Osteocyte (in vitro differentiated cells): ENCODE measurements at places on chromosomes 16 and 17. TPM values are rescaled to one million over a fixed set of nuclear protein-coding genes. Genes with fewer than 3 reads are reported as not detected.

Gene RHBDF1
- 56.8 and 57.6 TPM in 2 replicates for total RNA-seq

Gene EVPLL
- total RNA-seq, result not detected in 2 replicates

Gene IRX6
- total RNA-seq, result 0.38 and 0.63 TPM in 2 replicates

- peaks cover 39% of the 10 kb centered on the region for H3K4me1 ChIP-seq
- no peak overlapping the region for H3K4me3 ChIP-seq
- H3K36me3 ChIP-seq, result peaks cover 3% of the 10 kb centered on the region
- no peaks in the 10 kb centered on the region for H3K27me3 ChIP-seq
- H3K27ac ChIP-seq, result no peak overlapping the region
Observed at GRCh38 chr17:72971226-72971880, 121.1 kb downstream of the SLC39A11 start.

DNA sequence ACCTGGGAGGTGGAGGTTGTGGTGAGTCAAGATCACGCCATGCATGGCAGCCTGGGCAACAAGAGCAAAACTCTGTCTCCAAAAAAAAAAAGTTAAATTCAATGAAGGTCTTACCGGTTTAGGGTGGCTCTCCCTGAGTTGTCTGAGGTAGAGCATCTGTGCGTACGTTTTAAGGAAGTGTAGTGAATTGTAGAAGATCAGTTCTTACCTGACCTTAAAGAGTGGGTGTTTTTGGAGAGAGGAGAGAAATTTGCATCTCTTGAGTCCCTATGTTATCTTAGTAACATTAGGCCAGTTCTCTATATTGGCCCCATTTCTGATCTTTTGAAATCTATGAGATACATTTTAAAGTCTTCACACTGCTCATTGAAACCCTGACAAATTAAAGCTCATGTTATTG, 56.2 kb downstream of the ELAC2 start:
- H3K36me3 ChIP-seq, result peaks cover 7% of the 10 kb centered on the region
- no peaks in the 10 kb centered on the region for H3K4me1 ChIP-seq
- DNase-seq, result no peak
- H3K27me3 ChIP-seq, result no peaks in the 10 kb centered on the region

DNA sequence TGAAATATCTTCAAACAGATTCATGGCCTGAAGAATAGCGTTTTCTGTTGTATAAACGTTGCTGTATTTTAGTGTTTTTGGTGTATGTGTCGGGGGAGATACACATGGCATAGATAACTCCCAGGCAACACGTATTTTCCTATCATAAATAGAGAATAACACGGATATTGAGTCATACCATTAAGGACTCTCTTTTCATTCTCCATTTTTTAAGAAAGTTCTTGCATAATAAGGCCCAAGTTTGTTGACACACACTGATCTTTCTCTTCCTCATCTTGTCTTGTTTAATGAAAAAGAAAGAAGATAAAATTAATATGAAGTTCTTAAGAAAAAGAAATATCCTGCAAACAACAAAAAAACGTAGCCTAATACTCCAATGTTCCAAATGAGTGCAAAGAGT, 13.4 kb downstream of the ABCA8 start:
- H3K27ac ChIP-seq, result no peak overlapping the region
- peaks cover 6% of the 10 kb centered on the region for H3K36me3 ChIP-seq
- H3K4me1 ChIP-seq, result no peaks in the 10 kb centered on the region
- no peaks in the 10 kb centered on the region for H3K27me3 ChIP-seq

GRCh38 chr17:79262624-79263023, 188.0 kb downstream of the ENGASE start:
- no peak overlapping the region for H3K4me3 ChIP-seq
- H3K4me1 ChIP-seq, result no peaks in the 10 kb centered on the region
- no peak for DNase-seq
- H3K27ac ChIP-seq, result no peak overlapping the region
- H3K27me3 ChIP-seq, result peaks cover 17% of the 10 kb centered on the region

DNA sequence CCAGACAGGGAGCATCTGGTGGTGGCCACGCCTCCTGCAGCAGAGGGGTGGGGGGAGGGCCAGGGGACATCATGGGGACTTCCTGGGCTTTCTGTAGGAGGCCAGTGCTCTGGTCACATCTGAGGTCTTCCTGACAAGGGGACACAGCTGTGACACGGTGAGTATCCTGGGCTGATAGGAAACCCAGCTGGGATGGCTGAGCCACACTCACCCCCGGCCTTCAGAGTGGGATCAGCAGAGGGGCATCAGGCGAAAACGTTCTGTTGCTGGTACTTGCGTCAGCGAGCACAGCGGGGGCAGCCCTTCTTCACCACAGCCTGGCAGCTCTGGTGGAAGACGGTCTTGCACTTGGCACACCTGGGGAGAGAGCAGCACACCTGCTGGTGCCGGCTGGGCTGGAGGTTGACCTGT, 122.9 kb upstream of the SMURF2 start:
- H3K4me3 ChIP-seq, result no peak overlapping the region
- H3K4me1 ChIP-seq, result peaks cover 12% of the 10 kb centered on the region
- peaks cover 14% of the 10 kb centered on the region for H3K36me3 ChIP-seq
- peaks cover under 1% of the 10 kb centered on the region for H3K27me3 ChIP-seq
- H3K27ac ChIP-seq, result no peak overlapping the region

- no peak overlapping the region for H3K4me3 ChIP-seq
- H3K36me3 ChIP-seq, result peaks cover 5% of the 10 kb centered on the region
- DNase-seq, result no peak
- no peaks in the 10 kb centered on the region for H3K27me3 ChIP-seq
- peaks cover 5% of the 10 kb centered on the region for H3K4me1 ChIP-seq
- peak overlapping the region; percentile 47 for H3K27ac ChIP-seq
Observed at GRCh38 chr17:57663326-57664070, 81.6 kb downstream of the CCDC182 start.

- H3K4me1 ChIP-seq, result no peaks in the 10 kb centered on the region
- no peak for DNase-seq
- no peak overlapping the region for H3K27ac ChIP-seq
- H3K27me3 ChIP-seq, result no peaks in the 10 kb centered on the region
Observed at GRCh38 chr16:68866933-68867332, 23.6 kb downstream of the TANGO6 start.

GRCh38 chr16:20838240-20838639, 31.9 kb downstream of the REXO5 start:
- H3K36me3 ChIP-seq, result peaks cover 31% of the 10 kb centered on the region
- no peak overlapping the region for H3K27ac ChIP-seq
- H3K27me3 ChIP-seq, result no peaks in the 10 kb centered on the region
- no peaks in the 10 kb centered on the region for H3K4me1 ChIP-seq
- H3K4me3 ChIP-seq, result no peak overlapping the region

DNA sequence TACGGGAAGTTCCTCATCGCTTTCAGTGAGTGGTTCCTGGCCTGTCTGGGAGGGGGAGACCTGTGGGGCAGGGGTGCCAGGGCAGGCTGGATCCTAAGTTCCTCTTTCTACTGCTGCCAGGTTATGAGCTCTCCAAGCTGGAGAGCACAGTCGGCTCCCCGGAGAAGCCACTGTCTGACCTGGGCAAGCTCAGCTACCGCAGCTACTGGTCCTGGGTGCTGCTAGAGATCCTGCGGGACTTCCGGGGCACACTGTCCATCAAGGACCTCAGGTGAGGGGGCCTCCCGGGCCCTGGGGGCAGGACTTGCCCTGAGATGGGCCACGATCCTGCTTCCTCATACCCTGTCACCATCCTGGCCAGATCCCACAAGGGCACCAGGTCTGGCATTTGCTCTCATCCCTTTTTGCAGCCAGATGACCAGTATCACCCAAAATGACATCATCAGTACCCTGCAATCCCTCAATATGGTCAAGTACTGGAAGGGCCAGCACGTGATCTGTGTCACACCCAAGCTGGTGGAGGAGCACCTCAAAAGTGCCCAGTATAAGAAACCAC, 5.1 kb downstream of the PRSS8 start:
- no peak overlapping the region for H3K27ac ChIP-seq
- H3K4me1 ChIP-seq, result peaks cover 4% of the 10 kb centered on the region
- peaks cover 7% of the 10 kb centered on the region for H3K36me3 ChIP-seq

DNA sequence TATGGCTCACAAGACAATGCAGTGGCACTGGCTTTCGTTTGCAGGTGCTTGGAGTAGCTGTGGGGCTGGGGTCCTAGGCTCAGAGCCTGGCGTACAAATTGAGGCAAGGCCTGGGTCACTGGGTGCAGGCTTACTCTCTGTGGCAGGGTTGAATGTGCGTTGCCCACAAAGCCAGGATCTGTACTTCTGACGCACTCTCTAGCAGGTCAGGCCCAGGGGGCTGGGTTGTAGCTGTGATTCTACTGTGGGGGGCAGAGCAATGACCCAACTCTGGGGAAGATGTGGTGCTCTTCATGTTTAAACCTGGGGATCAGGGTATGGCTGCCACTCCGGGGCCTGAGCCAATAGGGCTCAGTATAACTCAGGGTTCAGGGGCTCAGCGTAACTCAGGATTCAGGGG, 6.4 kb upstream of the PRSS21 start:
- no peak overlapping the region for H3K27ac ChIP-seq
- no peaks in the 10 kb centered on the region for H3K4me1 ChIP-seq
- H3K4me3 ChIP-seq, result no peak overlapping the region
- H3K36me3 ChIP-seq, result no peaks in the 10 kb centered on the region
- DNase-seq, result no peak

GRCh38 chr16:68656751-68657150, 11.6 kb downstream of the CDH3 start:
- DNase-seq, result no peak
- no peaks in the 10 kb centered on the region for H3K27me3 ChIP-seq
- no peak overlapping the region for H3K4me3 ChIP-seq
- H3K27ac ChIP-seq, result no peak overlapping the region
- no peaks in the 10 kb centered on the region for H3K36me3 ChIP-seq

DNA sequence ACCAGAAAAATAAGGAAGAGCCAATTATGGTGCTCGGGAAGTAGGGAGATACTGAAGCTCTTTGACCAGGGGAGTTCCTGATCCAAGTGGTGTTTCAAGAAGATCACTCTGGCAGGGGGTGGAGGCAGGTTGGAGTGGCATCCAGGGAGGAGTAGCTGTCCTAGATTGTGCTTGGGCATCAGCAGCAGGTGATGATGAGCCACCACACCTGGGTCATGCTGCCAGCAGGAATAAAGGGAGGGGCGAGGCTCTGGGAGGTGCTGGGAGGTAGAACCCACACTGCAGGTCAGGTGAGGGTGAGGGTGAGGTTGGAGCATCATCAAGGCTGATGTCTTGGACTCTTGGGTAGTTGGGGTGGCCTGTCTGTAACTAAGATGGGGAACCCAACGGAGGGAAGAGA, 35.4 kb upstream of the ADGRG1 start:
- peaks cover 12% of the 10 kb centered on the region for H3K4me1 ChIP-seq
- peaks cover 2% of the 10 kb centered on the region for H3K36me3 ChIP-seq
- H3K4me3 ChIP-seq, result no peak overlapping the region
- H3K27ac ChIP-seq, result no peak overlapping the region

DNA sequence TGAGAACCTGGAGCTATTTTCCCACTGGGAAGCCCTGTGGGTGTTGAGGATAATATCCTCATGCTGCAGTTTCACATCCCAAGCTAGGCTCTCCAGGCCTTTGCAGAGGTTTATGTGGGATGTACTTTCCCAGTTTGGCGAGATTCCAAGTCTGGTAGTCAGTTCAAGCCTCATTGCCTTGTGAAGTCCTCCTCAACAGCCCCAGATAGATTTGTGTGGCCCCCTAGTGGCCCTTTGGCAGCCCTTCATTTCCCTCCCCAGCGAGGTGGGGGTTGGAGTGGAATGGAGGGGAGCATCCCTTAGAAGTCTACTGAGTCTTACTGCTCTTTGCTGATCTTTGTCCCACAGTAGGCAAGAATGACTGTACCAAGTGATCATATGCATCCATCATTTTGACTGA, 137.9 kb downstream of the CDH11 start:
- H3K27ac ChIP-seq, result peak overlapping the region; percentile 61
- no peak overlapping the region for H3K4me3 ChIP-seq
- H3K4me1 ChIP-seq, result peaks cover 32% of the 10 kb centered on the region

- H3K27ac ChIP-seq, result peak overlapping the region; percentile 96
- H3K27me3 ChIP-seq, result no peaks in the 10 kb centered on the region
- DNase-seq, result no peak
- peak overlapping the region; percentile 97 for H3K4me3 ChIP-seq
Observed at GRCh38 chr17:60602385-60602742, 2.4 kb downstream of the PPM1D start.
